Hindlimb muscle (tissue), 1 donor: ENCODE measurements at places on chromosomes 7 and 10.
A peak's percentile ranks its signal among the peaks of the same experiment; 100 is the strongest.

DNA sequence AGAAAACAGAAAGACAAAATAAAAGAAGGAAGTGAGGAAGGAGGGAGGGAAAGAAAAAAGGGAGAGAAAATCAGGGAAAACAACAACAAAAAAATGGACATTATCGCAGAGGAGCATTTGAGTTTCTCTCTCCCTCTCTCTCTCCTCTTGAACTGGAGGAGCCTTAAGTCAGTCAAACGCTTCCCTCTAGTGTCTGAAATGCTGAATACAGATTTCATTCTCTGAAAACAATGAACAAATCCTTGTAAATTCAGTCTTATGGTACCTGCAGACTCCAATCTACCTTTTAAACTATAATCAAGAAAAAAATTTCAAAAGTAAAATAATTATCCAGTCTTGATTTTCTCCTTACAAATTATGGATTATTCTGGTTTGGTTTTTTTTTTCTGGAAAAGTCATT, 89.2 kb upstream of the PFKP start:
- DNase-seq, result peak; percentile 55

DNA sequence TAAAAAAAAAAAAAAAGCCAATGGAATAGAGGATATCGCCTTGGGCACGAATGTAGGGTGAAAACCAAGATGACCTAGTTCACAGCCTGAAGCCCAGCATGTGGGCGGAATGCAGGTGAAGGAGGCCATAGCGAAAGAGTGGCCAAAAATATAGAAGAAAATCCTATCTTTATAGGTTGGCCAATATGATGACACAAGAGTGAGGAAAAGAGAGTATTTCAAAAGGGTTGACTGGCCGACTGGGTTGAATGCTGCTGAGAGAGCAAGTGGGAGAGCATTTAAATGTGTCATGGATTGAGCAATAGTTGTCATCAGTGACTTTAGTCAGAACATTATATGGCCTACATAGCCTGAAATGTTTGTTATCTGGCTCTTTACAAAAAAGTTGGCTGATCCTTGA, 17.2 kb upstream of the GLI3 start:
- no peak for DNase-seq

DNA sequence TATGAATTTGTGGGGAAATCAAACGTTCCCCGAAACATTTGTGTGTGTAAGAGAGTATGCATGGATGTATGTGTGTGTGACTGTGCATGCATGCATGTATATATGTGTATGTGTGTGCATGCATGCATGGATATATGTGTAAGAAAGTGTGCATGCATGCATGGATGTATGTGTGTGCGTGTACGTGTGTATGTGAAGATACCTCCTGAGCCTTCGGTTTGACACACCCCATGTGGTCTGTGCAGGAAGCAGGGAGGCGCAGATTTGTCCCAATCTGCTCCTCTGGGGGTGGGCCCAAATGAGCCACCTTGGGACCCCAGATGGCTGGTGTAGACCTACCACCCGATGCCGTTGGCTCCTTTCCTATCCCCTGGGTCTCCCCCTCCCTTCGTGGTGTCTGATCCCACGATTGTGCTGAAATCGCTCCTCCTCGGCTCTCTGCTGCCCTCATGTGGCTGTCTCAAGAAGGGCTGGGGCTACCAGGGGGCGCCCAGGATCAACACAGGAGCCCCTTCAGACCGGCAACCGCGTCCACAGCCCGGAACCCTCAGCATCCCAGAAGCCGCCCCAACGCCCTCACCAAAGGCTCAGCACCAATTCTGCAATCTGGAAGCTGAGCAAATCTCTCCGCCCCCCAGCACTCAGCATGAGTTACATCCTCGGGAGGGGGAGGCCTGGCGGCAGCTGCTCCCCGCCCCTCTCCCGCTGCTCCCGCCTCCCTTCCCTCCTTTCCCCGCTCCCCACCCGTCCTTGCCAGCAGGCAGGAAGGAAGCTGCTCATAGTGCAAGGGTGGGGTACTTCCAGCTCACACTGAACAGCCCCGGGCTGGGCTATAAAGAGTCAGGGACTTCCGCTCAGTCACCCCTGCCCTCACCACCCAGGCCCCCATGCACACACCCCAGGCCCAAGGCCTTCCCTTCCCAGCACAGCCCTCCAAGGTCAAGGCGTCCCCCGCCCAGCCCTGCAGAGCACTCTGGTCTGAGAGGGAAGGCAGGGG, 2.3 kb upstream of the NOS3 start:
- DNase-seq, result peak; percentile 65

GRCh38 chr10:120738658-120739057, 112.5 kb upstream of the WDR11 start:
- no peak for DNase-seq

DNA sequence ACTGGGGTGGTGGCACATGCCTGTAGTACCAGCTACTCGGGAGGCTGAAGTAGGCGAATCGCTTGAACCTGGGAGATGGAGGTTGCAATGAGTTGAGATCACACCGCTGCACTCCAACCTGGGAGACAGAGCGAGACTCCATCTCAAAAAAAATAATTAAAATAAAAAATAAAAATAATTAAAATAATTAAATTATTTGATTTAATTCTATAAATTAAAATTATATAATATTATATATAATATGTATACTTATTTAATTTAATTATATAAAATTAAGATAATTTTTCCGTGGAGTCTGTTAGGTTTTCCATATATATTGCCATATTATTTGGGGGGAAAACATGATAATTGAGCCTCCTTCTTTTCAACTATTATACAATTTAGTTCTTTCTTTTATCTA, 12.0 kb downstream of the WIPF3 start:
- DNase-seq, result no peak

DNA sequence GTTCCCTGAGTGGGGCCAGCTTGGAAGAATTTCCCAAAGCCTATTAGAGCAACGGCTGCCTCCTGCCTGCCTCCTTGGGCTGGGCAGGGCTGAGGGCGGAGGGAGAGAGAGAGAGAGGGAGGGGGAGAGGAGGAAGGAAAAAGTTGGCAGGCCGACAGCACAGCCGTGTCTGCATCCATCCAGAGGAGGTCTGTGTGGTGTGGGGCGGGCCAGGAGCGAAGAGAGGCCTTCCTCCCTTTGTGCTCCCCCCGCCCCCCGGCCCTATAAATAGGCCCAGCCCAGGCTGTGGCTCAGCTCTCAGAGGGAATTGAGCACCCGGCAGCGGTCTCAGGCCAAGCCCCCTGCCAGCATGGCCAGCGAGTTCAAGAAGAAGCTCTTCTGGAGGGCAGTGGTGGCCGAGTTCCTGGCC, at the start of gene AQP1:
Gene AQP1 (plus strand): TSS at position 293 of the 409 bp plus-strand sequence. CDS start 57 bp downstream, at position 350.
- DNase-seq, result peak; percentile 87

GRCh38 chr7:54946271-54946670, 72.5 kb upstream of the EGFR start:
- DNase-seq, result no peak

GRCh38 chr10:59801171-59801570, 47.9 kb upstream of the MRLN start:
- no peak for DNase-seq

DNA sequence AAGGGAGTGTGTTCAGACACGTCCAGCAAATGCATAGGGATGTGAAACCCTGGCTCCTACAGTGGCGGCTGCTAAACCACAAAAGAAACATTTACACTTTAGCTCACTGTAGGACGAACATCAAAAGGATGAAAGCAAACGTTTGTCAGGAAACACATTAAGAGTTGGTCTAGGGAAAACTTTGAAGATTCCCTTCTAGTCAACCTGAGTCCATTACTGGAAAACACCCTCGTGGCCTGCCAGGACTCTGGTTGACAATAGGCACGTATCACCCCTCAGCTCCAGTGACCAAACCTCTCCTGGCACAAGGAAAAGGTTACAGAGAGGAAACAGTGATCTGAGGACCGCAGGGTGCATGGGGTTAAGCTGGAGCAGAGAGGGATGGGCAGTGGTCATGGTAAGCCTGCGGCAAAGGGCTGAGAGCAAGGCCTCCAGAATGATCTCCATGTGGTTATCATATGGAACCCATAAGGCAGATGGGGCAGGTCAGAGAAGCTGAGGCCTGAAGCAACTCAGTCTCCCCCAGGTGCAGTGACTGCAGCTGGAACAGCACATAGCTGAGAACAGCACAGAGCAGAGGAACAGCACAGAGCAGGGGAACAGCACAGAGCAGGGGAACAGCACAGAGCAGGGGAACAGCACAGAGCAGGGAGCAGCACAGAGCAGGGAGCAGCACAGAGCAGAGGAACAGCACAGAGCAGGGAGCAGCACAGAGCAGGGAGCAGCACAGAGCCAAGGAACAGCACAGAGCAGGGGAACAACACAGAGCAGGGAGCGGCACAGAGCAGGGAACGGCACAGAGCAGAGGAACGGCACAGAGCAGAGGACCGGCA, 49.9 kb downstream of the CHST15 start:
- no peak for DNase-seq

DNA sequence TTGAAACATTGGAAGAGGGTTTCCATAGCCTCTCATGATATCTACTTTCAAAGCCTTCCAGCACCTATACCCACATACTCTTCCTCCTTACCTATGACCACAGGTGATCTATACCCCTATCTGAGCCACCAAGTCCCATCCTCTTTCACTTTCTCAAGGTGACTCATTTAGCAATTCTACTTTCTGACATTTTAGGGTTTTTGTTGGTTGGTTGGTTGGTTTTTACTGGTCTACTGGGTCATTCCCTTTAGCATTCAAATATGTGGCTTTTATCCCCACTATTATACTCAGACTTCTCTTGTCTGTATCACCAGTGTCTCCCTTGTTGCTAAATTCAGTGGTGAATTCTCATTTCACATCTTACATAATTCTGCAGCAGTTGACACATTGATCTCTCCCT, 130.4 kb upstream of the STEAP4 start:
- no peak for DNase-seq

GRCh38 chr10:103555712-103556111, 62.2 kb downstream of the NEURL1 start:
- no peak for DNase-seq

- no peak for DNase-seq
Measured at GRCh38 chr10:132141526-132142395, 45.0 kb upstream of the DPYSL4 start.

DNA sequence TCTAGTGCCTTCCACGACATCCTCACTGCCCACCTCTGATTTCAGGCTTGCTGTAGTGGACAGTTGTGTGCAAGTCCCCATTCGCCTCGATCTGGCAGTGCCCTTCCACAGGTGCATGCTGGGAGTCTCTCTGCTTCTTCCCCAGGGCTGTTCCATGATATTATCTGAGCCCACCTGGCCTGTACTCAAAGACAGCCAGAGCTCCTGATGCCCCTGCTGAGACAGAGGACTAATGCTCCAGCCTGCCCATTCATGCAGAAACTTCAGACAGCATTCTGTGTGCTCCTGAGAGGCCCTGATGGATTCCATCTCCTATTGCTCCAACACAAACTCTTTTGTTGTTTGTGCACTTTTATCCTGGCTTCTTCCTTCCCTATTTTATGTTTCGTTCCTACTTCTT, 164.8 kb upstream of the PRSS58 start:
- DNase-seq, result no peak

GRCh38 chr10:26485150-26485941, 47.2 kb downstream of the APBB1IP start:
- DNase-seq, result no peak

- peak; percentile 48 for DNase-seq
Measured at GRCh38 chr7:40402661-40403060, 267.9 kb downstream of the SUGCT start.

GRCh38 chr10:79125092-79125491, 56.3 kb downstream of the ZMIZ1 start:
- no peak for DNase-seq

DNA sequence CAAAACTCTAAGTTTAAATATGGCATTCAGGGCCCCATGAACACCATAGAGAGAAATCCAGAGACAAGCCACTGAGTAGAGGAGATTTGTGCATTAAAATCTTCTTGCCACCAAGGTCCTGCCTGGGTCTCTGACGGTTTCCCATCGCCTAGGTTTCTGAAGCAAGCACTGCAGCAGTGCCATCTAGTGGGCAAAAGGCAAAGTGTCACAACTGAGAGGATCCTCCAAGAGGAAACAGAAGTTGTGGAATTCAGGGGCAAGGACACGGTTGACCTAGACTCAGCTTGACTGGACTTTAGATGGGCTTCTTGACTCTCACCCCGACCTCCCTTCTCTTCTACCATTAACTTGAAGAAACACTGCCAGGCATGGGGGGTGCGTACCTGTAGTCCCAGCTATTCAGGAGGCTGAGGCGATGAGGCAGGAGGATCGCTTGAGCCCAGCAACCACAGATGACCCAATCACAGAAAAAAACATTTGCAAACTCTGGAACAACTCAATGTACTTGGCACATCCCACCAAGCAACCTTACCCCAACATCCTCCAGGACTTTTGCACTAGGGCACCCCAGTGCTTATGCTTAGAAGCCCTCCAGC, 604.1 kb downstream of the GALNT17 start:
- peak; percentile 78 for DNase-seq

DNA sequence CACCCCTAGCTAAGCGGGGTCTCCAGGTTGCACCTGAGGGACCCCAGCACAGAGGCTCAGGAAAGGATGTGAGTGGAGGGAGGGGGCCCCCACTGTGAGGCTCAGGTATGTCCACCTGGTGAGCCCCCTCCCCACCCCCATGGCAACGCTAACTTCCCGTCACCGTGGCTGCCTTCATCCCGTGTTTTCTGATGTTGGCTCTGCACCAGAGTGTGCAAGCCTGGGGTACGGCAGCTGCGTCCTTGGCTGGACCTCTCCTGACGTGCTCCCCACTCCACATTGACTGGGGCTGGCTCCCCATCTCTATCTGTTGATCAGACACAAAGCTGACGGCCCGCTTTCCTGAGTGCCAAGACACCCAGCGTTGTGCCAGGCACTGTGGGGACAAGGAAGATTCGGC, 136.7 kb downstream of the ACTR3B start:
- no peak for DNase-seq

GRCh38 chr10:103605359-103606096, 112.0 kb downstream of the NEURL1 start:
- DNase-seq, result no peak

GRCh38 chr7:157016024-157016351, 5.5 kb upstream of the MNX1 start:
- no peak for DNase-seq

- no peak for DNase-seq
Measured at GRCh38 chr7:103113164-103113563, 35.7 kb downstream of the NAPEPLD start.

GRCh38 chr7:107164092-107164491, 4.7 kb upstream of the HBP1 start:
- no peak for DNase-seq
